ENCODE measurements at places on chromosomes 4 and X.

DNA sequence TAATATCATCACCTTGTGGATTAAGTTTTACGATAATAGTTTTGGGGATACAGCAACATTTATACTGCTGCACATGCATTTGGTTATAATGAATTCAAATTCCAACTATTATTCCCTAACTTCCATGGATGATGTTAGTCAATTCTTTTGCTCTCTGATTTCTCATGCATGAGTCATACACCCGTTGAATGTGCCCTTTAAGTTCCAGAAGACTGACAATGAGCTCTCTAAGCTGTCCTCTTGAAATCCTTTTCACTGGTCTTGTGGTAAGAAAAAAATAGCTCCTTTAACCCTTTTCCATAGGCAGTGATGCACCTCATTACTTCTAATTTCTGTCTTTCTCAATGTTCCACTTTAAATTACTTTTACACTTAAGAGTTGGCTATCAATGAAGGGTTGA lies 1095.2 kb upstream of the POU3F4 start:
- no peak for DNase-seq

- no peak for DNase-seq
Measured at GRCh38 chrX:40663880-40664630, 16.7 kb upstream of the CXorf38 start.

- DNase-seq = no peak
Measured at GRCh38 chrX:139739138-139739537, 31.2 kb upstream of the MCF2 start.

- peak; percentile 36 for DNase-seq
Measured at GRCh38 chr4:102564399-102565059, 63.4 kb downstream of the NFKB1 start.

- DNase-seq = no peak
Measured at GRCh38 chr4:185878633-185879032, 66.6 kb upstream of the SORBS2 start.

GRCh38 chr4:121693450-121693849 lies 3.3 kb downstream of the ANXA5 start:
- DNase-seq = no peak

- no peak for DNase-seq
Measured at GRCh38 chr4:158625544-158625943, 46.1 kb downstream of the C4orf46 start.

- DNase-seq = no peak
Measured at GRCh38 chr4:72553540-72554337, 15.3 kb downstream of the ADAMTS3 start.

GRCh38 chrX:10769696-10770619 lies 149.6 kb upstream of the MID1 start:
- DNase-seq = no peak

GRCh38 chr4:2534904-2535375 lies 1.5 kb upstream of the FAM193A start:
- DNase-seq = no peak

DNA sequence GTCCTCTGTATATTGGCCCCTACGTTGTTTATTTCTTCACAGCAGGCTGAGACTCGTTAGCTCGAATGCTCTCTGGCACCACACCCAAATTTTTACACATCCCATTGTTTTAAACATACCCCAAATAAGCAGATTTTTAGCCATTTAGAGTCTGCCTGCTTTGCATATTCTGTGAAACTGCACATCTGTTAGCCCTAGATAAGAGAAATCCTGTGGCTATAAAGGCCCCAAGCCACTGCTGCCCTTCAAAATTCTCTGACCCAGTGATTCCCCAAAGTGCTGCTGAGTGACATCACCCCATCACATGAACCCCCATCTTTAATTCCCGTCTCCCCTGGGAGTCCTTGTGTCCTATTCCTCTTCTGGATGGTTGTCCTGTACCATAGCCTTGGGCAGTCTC lies 20.8 kb downstream of the TEX13C start:
- DNase-seq = no peak

GRCh38 chrX:79146640-79147390 lies 2.3 kb downstream of the GPR174 start:
- peak; percentile 32 for DNase-seq

GRCh38 chr4:68147079-68147478 lies 17.4 kb upstream of the TMPRSS11F start:
- no peak for DNase-seq

- no peak for DNase-seq
Measured at GRCh38 chrX:122703762-122704161, 480.3 kb upstream of the GRIA3 start.

GRCh38 chr4:101197350-101197749 lies 150.0 kb downstream of the PPP3CA start:
- no peak for DNase-seq

- DNase-seq = no peak
Measured at GRCh38 chr4:152032722-152033131, 271.9 kb upstream of the GATB start.

GRCh38 chr4:38119668-38120385 lies 159.6 kb downstream of the PTTG2 start:
- no peak for DNase-seq

DNA sequence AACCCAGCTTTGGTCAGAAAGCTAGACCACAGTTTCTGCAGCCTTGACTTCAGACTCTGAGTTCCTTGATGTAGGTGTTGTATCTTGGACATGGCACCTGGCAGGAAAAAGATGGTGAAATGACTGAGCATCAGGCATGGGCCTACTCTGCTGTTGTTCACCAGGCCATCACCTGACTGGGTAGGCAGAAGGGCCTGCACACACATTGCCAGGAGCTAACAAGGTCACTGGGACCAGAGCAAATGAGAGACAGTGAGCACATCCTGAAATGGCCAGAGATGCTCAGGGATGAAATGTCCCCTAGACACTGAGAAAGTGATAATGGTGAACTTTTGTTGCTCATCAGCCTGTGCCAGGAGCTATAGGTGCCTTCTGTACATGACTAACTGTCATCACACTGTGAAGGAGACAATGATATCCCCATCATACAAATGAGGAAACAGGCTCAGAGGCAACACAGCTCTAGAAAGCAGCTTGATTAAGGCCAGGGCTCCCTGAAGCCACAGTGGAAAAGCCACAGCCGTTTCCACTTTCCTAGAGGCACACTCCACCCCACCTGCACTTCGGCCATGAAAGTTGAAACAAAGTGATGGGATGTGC lies 128.3 kb downstream of the TSPAN5 start:
- no peak for DNase-seq

DNA sequence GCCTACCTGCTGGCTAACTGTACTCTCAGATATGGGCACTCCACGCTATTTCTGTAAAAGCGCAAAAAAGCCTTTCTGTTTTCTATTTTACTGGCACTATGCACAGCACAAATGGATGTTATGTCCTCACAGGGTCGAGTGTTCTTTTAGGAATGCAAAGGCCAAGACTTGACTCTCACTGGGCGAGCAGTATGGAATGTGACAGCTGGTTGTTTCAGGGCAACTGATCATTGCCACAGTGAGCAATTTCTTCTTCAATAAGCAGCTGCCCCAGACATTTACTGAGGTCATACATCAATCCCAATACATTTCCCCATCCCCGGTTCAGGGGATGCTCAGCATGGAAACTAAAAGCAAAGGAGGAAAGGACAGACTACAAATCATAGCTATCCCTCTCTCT lies 58.2 kb downstream of the PDE5A start:
- no peak for DNase-seq

DNA sequence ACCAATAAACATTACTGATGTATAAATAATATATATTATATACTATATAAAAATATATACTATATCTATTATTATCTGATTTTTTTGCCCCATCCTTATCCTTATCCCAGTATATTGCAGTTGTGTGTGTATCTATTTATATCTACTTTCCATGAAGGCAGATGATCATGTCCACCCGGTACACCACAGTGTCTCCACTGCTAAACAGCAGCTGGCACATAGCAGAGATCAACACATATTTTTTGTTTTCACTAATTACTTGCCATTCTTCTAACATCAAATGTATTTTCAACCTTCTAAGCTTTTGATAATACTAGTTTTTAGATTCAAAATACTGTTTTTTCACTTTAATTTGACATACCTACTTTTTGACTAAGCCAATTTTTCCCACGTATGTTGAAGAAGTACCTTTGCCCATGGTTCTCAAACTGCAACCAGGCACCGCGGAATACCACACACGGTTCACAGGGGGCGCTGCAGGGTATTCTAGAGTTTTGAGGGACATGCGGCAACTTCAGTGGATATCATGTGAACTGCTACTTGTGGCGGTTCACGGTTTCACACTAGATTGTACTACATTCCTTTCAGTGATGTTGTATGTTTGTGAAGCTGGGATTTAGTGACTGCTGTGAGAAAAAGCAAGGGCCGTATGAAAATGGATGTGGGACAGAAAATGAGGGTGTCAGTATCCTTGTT lies 182.5 kb upstream of the NPY2R start:
- no peak for DNase-seq

DNA sequence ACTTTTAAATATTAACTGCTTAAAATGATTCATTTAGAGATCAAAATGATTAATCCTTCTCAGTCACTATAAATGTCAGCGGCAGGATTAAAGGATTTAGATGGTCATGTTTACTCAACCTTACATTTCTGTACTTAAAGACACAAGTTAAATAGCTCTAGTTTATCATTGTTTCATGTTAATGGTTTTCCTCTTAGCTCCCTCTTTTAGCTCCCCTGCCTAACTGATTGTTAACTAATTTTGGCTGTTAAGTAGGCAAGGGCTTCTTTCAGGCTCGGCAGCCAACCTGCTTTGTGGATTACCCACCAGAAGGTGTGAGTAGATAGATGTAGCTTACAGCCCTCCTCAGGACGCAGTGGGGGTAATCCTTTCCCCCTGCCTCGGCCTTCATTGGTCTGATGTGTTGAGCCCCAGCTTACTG lies 96.0 kb downstream of the TENM3 start:
- DNase-seq = no peak

DNA sequence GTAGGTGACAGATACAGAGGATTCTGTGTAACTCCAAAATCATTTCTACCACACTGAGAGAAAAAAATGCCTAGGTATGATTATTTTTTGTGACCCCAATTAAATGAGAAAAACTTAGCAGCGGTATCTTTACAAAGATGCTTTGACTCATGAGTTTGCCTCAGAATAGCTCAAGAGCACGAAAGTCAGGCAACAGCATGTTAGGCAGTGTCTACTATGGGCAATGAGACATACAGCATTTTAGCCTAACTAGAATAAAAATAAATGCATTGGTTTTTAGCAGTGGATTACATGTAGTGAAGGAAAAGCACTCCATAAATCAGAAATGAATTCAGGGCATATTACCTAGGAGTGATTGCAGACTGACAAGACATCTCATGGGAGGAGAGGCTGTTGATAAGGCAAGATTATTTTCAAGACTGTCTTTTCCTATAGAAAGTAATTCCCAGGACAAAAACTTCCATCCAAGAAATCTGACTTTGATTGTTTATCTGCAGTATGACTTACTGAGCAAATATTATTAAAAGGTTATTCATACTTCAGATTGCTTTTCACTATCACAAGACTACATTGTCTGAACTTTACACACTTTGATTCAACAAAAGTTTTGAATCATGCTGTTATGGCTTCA lies 3.6 kb downstream of the ANXA10 start:
- no peak for DNase-seq

GRCh38 chr4:129581305-129581704 lies 485.4 kb downstream of the C4orf33 start:
- DNase-seq = no peak

DNA sequence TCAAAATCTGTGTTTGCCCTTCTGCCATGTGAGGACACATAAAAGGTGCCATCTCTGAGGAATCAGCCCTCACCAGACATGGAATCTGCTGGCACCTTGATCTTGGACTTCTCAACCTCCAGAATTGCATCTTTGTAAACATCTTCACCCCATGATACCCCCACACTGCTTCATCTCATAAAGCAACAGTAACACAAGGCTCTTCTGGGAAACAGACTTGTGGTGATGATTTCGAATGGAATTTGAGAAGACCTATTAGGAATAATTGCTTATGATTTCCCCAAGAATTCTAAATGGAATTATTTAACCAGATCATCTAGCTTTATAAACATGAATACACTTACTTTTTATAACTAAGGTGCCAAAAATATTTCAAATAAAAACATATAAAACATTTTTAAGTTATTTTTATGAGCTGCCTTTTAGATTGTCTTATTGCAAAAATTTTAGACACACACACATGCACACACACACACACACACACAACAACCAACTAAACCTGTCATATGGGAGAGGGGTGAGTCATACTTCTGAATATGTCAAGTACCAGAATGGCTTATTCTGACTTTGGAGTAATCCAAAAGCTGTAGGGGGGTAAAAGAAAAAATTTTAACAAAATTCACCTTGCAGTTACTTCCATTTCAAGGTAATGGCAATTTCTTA lies 82.0 kb downstream of the USP46 start:
- DNase-seq = no peak

DNA sequence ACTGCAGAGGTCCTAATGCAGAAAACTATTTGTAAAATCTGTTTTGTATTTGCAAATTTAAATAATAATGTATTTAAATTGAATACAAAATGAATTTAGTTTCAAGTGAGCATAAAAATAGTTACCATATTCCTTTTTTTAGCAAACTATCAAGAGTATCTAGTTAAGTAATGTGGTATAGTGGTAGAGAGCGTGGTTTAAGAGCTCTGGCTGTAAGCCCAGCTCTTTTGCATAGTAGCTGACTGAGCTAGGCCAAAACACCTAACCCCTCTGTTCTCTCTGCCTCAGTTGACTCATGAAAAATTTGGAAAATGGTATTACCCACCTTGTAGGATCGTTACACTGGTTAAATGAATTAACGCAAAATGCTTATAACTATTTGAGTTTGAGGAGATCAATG lies 18.1 kb upstream of the ADAD1 start:
- DNase-seq = no peak

- DNase-seq = no peak
Measured at GRCh38 chrX:51917604-51918003, 24.2 kb downstream of the MAGED1 start.

DNA sequence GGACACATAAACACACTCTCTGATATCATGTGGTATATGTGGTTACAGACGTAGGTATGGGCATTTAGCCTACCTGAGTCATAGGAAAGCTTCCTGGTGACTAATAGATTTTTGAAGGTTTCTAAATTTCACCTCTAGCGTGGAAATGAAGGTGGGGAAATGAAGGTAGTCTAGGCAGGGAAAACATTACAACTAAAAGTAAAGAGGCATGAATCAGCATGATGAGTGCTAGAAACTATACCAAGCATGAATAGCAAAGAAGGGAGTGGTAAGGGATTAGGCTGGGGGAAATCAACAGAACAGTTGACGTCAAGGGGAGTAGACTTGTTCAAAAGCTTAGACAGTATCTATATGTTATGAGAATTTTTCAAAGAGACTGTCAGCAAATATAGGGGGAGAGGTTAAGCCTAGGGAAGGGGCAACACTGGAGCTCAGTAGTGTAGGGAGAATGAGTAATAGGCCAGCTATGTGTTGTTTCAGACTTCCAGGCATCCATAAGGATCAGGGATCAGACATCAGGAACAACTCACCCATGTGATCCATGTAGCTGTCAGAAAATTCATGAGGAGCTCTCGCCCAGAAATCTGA lies 279.3 kb upstream of the DIPK2B start:
- no peak for DNase-seq
